Tibial artery (tissue), 4 donors: ENCODE measurements at places on chromosomes 5 and 9.

GRCh38 chr5:66952153-66952552 lies 244.4 kb downstream of the CD180 start:
- no peaks in the 10 kb centered on the region for H3K27me3 ChIP-seq
- H3K4me3 ChIP-seq = no peak overlapping the region
- no peaks in the 10 kb centered on the region for H3K4me1 ChIP-seq
- no peak for DNase-seq

DNA sequence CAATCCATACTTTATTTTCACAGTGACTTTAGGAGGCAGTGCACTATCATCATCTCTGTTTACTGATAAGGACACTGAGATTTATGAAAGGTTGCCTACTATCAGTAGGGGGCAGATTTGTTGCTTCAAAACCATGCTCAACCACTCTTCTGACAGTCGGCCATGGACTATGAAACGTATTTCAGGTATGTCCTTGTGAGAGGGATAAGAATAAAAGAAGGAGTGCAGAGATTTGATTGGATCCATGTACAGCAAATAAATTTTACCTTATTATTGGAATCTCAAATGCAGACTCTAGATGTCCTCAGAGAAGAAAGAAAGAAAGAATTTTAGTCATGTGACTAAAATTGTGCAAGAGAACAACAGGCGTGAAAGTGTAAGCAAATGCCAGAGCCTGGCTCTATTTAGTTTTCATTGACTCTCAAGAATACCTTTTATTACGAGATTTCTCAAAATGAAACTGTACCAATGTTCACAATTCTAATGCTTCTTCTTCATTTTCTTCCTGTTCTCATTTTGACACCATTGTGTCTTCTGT lies 296.6 kb upstream of the RASA1 start:
- no peaks in the 10 kb centered on the region for H3K27me3 ChIP-seq
- H3K36me3 ChIP-seq = no peaks in the 10 kb centered on the region
- peaks cover 4% of the 10 kb centered on the region for H3K4me1 ChIP-seq
- H3K27ac ChIP-seq = no peak overlapping the region
- H3K4me3 ChIP-seq = no peak overlapping the region
- no peak for DNase-seq

GRCh38 chr9:121302786-121303185 lies 34.8 kb downstream of the GSN start:
- H3K4me3 ChIP-seq = peak overlapping the region; percentile 64
- H3K27ac ChIP-seq = peak overlapping the region; percentile 92
- no peak for DNase-seq
- H3K4me1 ChIP-seq = peaks cover 84% of the 10 kb centered on the region

GRCh38 chr5:43889233-43889632 lies 286.3 kb downstream of the NNT start:
- no peak overlapping the region for H3K4me3 ChIP-seq
- no peaks in the 10 kb centered on the region for H3K27me3 ChIP-seq
- H3K27ac ChIP-seq = no peak overlapping the region
- H3K4me1 ChIP-seq = no peaks in the 10 kb centered on the region

DNA sequence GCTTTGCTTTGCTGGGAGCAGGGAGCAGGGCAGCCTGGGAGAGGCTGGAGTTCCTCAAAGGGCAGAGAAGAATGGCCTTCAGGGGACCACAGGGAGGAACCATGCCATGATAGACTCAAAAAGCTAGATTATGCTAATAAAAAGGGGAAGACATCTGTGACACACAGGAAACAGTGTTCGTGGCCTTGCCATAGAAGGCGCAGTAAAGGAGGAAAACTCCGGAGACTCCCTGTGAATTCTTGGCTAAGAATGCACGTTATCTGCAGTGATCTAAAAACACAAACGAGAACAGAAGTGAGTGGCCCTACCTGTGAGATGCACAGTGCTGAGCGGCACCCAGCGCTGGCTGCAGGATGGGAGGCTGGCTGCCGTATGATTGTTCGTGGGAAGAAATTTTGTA lies 15.9 kb upstream of the LTC4S start:
- no peak overlapping the region for H3K27ac ChIP-seq
- peaks cover 70% of the 10 kb centered on the region for H3K36me3 ChIP-seq
- no peak for DNase-seq
- no peaks in the 10 kb centered on the region for H3K4me1 ChIP-seq
- H3K27me3 ChIP-seq = no peaks in the 10 kb centered on the region

- no peak overlapping the region for H3K4me3 ChIP-seq
- no peak overlapping the region for H3K27ac ChIP-seq
- DNase-seq = no peak
- no peaks in the 10 kb centered on the region for H3K4me1 ChIP-seq
- H3K27me3 ChIP-seq = no peaks in the 10 kb centered on the region
- H3K36me3 ChIP-seq = no peaks in the 10 kb centered on the region
Measured at GRCh38 chr9:115207003-115207836, 89.3 kb upstream of the TNC start.

DNA sequence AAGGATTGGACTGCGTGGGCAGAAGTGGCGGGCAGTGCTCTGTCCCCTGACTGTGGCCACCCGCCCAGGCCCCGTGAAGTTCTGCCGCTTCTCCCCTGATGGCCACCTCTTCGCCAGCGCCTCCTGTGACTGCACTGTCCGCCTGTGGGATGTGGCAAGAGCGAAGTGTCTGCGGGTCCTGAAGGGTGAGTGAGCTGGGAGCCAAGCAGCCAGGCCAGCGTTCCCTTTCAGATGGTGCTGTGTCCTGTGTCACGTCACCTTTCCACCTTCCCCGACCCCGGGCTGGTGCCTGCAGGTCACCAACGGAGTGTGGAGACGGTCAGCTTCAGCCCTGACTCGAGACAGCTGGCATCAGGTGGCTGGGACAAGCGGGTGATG lies 2.3 kb downstream of the WDR38 start:
- no peaks in the 10 kb centered on the region for H3K27me3 ChIP-seq
- no peak overlapping the region for H3K27ac ChIP-seq
- peaks cover 22% of the 10 kb centered on the region for H3K4me1 ChIP-seq
- H3K36me3 ChIP-seq = peaks cover 48% of the 10 kb centered on the region

DNA sequence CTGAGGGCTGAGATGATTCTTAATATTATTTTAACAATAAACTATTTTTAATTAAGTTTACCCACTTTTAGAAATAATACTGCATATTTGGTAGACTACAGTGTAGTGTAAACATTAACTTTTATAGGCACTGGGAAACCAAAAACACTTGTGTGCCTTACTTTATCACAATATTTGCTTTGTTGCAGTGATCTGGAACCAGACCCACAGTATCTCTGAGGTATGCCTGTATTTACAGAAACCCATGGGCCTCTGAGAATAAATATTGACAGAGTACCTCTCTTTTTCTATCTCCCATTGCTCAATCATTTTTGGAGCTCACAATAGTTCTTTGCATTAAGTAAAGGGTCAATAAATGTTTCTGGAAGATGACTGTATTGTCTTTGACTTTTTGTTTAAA lies 73.3 kb downstream of the SLCO4C1 start:
- no peak overlapping the region for H3K4me3 ChIP-seq
- DNase-seq = no peak
- no peaks in the 10 kb centered on the region for H3K4me1 ChIP-seq
- no peaks in the 10 kb centered on the region for H3K27me3 ChIP-seq

DNA sequence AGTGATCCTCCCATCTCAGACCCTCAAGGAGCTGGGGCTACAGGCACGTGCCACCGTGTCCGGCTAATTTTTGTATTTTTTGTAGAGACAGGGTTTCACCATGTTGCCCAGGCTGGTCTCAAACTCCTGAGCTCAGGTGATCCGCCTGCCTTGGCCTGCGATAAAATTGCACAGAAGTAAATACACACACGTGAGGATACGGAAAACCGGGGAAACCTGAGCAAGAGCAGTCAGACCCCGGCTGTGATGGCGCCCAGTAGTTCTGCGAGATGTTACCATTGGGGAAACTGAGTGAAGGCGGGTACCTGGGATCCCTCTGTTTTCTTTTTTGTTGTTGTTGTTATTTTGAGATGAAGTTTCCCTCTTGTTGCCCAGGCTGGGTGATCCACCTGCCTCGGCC lies 114.9 kb downstream of the C9orf50 start:
- no peak overlapping the region for H3K4me3 ChIP-seq
- H3K27me3 ChIP-seq = no peaks in the 10 kb centered on the region
- no peak for DNase-seq
- H3K27ac ChIP-seq = no peak overlapping the region
- no peaks in the 10 kb centered on the region for H3K4me1 ChIP-seq
- peaks cover 32% of the 10 kb centered on the region for H3K36me3 ChIP-seq
